ENCODE measurements at places on chromosomes 7 and 10.

DNA sequence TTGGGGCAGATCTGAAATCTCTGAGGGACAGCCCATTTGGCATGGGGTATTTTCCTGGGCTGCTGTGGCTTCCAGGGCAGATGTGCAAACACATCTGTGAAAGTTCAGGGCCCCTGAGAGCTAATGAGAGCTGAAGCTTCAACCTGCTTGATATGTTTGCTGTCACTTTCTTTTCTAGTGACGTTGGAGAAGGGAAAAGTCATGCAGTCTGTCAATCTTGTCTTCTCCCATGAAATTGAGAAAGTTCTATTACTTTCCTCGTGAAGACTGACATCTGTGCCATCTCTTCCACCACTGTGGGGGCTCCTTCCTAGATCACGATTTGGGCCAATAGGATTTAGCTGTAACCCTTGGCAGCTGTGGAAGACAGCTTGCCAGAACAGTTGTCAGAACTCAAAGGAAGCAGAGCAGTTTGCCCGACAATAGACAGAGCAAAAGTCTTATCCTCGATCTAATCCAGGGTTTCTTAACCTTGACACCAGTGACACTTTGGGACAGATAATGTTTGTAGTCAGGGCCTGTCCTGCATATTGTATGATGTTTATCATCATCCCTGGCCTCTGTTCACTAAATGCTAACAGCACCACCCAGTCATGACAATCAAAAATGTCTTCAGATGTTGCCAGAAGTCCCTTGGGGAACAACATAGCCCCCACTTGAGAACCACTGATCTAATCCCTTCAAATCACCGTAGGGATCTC, 586.5 kb downstream of the LRMDA start:
- no peak for DNase-seq

DNA sequence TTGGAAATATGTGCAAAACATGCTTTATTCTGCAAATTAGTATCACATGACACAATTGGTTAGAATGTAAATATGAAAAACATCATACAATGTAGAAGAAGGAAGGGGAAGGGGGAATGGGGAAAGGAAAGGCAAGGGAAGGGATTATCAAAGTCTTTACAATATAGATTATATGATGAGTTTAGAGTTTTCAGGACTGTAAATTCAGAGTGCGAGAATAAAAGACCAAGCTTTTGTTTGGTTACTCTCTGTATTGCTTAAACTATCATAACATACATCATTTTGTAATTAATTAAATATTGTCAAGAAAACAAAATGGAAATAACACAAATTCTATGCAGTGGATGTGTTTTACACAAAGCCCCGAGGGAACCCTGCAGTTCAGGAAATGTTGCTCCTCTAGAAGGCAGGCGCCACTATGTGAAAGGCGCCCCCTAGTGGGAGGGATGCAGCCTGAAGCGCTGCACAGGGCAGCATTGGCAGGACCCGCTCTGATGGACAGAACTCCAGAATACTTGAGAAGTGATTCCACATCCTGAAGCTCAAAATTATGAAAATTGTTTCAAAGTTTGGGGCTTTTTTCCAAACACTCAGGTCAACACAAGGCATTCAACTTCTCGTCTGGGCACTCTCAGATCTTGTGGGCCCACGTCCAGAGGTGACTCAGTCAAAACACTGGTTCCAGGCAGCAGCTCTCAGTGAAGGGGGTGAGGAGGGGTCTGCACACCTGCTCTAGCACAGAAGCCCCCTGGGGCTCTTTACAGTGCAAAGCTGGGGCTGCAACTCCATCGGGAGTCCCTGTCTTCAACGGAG, 31.6 kb upstream of the TMEM254 start:
- peak; percentile 87 for DNase-seq

GRCh38 chr7:40753455-40753854, 618.6 kb downstream of the SUGCT start:
- no peak for DNase-seq

DNA sequence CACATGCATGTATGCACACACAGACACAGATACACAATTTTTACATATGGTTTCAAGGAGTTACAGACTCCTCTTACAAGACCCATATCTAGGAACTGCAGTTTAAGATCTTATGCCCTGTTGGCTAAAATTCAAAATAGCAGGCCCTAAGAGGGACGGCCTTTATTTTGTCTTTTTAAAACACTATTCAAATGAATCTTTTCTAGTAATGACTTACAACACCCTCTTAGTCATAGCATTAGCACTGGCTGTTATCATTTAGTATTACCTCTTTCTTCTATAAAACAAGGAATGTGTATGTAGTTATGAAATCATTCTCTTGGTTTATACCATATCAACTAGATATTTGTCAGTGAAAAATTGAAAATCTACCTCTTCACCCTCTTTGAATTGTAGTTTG, 15.3 kb downstream of the PAPSS2 start:
- no peak for DNase-seq

DNA sequence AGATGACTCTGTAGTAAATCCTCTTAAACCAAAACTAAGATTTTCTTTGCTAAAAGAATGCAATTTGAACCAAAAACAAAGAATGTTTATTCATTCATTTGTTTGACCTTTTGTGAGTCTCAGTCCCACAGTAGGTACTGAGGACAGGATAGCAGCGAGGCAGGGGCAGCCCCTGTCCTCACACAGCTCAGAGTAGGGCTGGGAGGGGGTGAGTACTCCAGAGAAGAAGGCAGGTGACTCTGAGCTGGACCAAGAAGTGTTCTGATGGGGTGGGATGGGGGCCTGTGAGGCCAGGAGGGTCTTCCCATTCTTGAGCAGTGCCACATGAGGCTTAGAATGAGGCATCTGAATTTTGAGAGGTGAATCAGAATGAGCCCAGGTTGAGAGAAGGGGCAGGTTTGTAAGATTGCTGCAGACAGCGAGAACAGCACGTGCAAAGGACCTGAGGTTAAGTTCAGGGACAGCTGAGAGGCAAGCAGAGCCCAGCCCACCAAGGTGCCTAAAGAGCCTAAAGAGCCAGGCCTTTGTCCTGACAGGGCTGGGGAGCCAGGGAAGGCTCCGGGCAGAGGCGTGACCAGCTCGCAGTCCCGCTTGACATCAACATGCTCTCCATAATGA, 56.9 kb upstream of the CHST15 start:
- no peak for DNase-seq

GRCh38 chr10:28971255-28971654, 293.9 kb downstream of the BAMBI start:
- DNase-seq: no peak

DNA sequence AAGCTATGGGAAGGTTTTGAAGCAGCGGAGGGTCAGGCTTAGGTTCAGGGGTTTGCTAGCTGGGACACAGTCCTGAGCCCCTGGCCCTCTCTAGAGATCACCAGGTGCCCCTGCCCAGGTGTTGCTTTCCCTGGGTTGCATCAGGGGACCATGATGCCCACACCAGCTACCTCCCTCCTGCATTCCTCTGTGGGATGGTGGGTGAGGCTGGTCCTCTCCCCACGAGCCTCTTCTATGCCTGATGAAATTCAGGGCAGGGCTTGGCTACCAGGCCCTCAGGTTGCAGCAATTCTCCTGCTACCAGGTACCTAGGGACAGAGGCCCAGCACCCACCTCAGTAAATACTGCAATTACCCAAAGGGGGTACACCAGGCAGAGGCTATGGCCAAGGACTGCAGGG, 10.8 kb upstream of the SLC29A3 start:
- no peak for DNase-seq

- DNase-seq: peak; percentile 61
These were observed 37.9 kb upstream of the ABCB5 start for GRCh38 chr7:20577441-20578071.

DNA sequence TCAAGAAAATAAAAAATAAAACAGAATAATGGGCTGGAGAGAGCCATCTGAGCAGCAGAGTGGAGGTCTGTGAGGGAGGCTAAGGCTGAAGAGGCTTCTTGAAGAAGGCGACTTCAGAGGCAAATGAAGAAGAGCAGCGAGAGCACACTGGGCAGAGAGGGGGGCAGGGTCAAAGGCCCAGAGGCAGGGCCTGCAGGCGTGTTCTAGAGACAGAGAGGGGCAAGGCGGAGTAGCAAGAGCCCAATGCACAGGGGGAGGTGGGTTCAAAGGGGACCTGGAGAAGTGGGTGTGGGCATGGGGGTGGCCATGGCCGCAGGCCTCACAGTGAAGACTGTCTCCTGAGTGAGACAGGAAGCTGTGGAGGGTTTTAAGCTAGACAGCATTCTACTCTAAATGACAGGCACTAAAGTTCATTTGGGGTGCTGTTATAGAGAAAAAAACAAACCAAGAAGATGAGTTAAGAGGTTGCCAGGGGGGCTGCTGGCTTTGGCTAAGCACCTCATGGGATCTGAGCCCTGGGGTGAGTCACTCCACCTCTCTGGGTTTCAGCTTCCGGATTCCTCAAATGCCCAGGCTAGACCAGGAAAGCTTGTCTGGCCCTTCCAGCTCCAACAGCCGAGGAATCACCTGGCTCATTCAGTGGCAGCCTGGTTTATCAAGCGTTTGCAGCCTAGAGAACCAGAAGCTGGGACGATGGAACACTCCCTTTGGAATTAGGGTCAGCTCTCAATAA, 81.7 kb downstream of the DLG5 start:
- DNase-seq: peak; percentile 86

DNA sequence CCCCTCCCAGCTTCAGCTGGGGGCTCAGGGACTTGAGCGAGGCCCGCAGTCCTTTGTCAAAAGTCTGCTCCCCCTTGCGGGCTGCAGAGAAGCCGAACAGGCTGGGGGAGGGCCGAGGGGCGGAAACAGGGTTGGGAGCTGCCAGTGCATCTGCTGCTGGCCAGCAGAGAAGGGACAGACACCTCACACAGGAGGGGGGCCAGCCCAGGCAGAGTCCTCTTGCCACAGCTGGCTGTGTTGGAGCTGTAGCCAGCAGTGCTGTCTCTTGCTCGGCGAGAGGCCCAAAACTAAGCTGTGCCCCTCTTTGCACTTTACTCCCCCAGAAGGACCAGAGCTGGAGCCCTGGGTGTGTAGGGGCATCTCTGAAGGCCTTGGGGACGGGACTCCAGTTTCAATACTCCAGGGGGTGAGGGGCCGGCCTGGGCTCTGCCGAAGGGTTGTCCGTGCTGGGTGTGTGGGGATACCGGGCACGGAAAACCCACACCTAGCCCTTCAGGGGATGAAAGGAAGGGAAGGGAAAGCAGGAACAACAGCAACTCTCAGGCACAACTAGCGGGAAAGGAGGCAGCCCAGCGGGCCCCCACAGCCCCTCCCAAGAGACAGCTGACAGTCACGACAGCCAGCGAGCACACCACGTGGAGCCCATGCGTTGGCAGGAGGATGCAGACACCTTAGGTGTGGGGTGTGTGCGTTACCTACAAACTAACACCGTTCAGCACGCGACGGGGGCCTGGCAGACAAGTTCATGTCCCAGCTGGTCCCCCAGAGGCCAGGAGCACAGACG, 17.8 kb downstream of the YKT6 start:
- no peak for DNase-seq

- DNase-seq: no peak
These were observed 147.7 kb upstream of the SLC26A5 start for GRCh38 chr7:103593691-103594090.

GRCh38 chr7:131182446-131183058, 145.1 kb upstream of the MKLN1 start:
- no peak for DNase-seq

DNA sequence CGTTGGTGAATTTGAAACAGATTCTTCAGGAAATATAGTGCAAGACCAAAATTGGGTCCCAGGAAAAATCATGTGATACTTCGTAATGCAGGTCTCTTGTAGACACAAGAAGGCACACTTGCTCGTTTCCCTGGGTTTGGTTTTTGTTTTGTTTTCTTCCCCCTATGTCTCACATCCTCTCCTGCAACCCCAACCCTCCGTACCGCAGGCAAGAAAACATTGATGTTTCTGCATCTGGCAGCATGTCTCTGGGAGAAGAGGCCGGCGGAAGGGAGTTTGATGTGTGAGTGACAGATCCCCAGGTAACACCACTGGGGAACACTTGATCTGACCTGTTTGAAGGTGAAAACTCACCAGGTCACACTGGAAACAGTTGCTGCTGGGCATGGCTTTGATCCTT, 718.5 kb downstream of the AUTS2 start:
- no peak for DNase-seq

DNA sequence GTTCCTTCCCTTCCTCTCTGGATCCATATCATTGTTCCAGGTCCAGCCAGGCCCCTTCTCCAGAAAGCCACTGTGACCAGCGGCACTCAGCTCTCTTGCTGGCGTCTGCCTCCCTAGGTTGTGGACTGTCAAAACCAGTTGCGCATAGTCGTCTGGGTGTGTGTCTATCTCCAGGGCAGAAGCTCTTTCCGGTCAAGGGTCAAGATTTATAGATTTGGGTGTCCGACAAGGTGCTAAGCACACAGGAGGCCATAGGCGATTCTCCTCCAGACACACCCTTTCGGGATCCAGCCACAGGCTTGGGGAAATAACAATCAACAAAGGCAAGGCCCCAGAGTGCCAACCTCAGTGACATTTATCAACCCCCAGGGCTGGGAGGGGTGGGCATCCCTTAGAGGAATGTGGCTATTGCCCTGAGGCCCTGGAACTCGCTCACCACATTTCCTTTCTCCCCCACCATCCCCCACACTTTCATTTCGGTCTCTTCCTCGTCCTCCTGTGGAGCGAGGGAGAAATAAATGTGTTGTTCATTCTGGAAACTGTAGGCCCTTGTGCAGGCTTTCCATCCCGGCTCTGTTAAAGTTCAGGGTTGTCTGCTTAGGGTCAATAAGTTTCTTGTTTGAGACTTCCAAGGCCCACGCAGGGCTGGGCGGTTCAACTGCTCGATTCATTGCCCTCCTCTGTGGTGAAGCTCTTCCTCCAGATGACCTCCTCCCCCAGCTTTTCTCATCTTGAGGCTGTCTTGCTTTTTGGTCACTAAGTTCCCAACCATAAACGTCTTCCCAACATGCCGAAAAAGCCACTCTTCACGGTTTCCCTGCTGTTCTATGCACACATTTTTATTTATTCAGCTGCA, 57.9 kb downstream of the AFAP1L2 start:
- DNase-seq: no peak

DNA sequence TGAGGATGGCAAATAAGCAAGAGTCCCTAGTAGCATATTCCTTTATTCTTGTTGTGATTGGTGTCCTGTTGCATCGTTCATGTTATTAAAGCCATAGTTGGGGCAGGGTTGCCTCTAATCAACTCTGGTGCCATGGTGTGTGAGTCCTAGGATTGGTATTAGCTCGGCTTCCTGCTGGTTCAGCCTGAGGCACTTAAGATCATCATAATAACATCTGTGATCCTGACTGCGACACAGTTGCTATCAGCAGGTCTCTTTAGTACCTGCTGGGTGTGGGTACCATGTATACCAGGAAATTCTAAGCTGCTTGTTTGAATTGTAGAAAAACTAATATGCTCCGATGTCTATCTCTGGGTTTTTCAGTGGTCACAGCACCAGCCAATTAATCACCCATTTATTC, 1.6 kb downstream of the WEE2 start:
- DNase-seq: no peak

- no peak for DNase-seq
These were observed 322.3 kb downstream of the WDR37 start for GRCh38 chr10:1378473-1378872.

Measured in adipocyte (in vitro differentiated cells).